ENCODE measurements at places on chromosomes 7 and 10.

DNA sequence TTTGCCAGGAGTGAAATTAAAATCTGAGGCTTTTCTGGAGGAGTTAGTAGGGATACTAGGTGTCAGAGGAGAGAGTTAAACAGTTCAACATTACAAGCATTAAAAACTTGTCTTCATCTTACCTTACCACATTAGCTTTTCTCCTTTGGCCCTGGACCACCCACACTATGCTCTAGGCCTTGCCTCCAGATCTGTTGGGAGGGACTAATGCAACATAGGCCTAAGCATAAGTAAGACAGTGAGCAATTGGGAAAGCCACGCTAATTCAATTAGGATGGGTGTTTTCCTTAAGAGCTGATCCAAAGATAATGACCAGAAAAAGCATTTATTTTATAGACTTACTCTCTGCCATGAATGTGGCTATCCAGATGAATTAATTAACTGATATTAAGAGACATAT is 158.9 kb downstream of the ELMO1 start:
- no peak for DNase-seq

DNA sequence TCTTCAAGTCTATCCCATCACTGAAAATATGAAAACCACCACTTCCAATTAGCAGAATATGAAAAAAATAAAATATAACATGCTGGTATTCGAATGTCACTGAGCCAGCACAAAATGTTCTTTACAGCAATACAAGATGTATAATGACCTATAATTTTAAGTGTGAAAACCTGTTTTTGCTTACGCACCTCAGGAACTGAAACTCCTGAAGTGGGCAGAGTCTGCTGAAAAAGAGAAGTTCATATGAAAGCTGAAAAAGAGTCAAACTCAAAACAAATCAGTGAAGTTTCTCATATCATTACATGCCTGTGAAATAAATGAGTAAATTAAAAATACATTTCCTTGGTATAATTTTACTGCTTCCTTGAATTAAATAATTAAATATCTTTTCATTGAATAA is 272.5 kb downstream of the DGKB start:
- DNase-seq, result no peak

GRCh38 chr7:157731126-157731525 is 394.3 kb downstream of the DNAJB6 start:
- no peak for DNase-seq

DNA sequence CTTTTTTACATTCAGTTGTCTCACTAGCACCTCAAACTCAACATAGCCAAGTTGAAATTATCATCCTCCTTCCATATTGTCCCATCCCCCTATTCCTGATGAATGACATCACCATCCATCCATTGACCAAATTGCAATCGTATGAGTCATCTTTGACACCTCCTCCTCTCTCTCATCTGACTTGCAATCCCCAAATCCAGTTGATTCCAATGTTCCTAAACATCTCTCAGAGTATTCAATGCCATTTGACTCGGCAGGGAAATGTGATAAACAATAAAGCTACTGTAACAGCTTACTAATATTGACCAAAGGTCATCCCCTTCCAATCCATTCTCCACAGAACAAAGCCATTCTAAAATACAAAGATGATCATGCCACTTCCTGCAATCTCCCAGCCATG is 1047.8 kb downstream of the NRG3 start:
- DNase-seq, result no peak

GRCh38 chr7:47498229-47499056 is 83.5 kb downstream of the TNS3 start:
- DNase-seq, result no peak
